T1000 (cell line): ENCODE measurements at places on chromosomes 12 and 14.
A peak's percentile ranks its signal among the peaks of the same experiment; 100 is the strongest.

- no peak for DNase-seq
Observed at GRCh38 chr14:94048691-94049624, 22.8 kb downstream of the OTUB2 start.

DNA sequence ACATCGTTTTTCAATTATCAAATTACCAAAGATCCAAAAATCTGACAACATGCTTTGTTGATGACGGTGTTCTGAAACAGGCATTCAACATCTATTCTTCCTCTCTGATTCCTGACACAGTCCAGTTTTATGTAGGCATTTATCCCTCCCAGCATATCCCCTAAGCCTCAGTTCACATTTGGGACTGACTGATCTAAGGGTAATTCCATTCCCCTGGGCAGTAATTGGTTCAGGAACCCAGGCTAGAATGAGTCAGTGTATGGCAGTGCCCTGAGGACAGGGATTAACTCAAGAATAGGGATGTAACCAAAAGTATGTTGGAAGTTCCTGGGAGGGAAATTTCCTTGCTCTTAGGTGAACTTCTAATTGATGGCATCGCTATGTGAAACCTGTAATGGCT is 10.3 kb upstream of the PCNX1 start:
- no peak for DNase-seq

DNA sequence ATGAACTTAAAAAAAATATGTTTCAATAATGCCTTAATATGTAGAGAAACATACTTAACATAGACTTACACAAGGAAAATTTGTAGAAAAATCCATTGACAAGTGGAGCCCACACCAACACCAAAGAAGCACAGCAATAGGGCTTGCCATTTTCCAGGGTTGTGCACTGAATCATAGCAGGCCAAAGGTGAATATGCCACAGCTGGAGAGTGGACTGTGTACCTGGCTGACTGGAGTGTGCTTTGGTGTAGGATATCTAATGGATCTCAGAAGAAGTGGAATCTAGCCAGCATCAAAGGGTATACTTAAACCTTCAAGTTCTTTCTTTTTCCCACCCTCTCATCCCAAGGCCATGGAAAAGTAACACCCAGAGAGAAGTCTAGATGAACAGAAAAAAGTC is 4.8 kb downstream of the RPL10L start:
- no peak for DNase-seq

GRCh38 chr12:121857322-121858246 is 1.1 kb downstream of the HPD start:
- no peak for DNase-seq

DNA sequence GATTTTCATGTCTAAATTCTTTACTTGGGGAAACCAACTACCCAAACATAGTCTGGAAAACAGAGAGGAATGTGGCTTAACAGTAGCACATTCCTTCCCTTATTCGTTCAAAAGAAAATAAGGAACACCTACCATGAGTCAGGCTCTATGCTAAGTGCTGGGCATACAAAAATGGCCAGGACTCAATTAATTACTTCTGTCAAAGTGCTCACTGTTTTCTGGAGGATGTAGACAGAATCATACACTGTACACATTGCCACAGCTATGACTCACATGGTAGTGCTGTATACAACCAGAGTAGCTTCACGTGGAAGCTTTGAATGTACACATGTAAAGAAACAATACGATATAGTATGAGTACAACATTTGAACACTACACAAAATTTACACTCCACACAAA is 50.1 kb downstream of the SLC25A21 start:
- no peak for DNase-seq

DNA sequence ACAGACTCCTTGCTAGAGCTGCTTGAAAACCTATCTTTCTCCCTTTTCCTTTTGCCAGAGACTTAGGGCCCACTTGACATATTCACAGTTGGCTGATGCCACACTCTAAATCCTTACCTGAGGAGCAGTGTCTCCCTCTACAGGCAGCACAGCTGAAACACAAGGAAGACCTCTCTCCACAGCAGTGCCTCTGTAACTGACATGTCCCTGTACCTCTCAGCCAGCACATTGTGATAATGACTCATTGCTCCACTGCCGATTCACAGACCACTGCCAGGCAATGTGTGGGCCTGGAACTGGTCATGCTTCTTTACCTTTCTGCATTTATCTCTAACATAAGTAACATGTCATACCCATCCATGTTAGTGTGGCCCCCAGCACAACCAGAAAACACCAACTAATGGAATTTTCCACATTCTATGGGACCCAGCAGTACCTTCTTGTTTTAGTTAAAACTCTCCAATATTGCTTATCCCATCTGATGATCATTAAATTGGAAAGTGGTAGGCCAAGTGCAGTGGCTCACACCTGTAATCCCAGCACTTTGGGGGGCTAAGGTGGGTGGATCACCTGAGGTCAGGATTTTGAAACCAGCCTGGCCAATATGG is 56.5 kb downstream of the GTF2A1 start:
- DNase-seq, result peak; percentile 42

GRCh38 chr14:76045773-76046172 is 60.2 kb downstream of the IFT43 start:
- DNase-seq, result no peak

DNA sequence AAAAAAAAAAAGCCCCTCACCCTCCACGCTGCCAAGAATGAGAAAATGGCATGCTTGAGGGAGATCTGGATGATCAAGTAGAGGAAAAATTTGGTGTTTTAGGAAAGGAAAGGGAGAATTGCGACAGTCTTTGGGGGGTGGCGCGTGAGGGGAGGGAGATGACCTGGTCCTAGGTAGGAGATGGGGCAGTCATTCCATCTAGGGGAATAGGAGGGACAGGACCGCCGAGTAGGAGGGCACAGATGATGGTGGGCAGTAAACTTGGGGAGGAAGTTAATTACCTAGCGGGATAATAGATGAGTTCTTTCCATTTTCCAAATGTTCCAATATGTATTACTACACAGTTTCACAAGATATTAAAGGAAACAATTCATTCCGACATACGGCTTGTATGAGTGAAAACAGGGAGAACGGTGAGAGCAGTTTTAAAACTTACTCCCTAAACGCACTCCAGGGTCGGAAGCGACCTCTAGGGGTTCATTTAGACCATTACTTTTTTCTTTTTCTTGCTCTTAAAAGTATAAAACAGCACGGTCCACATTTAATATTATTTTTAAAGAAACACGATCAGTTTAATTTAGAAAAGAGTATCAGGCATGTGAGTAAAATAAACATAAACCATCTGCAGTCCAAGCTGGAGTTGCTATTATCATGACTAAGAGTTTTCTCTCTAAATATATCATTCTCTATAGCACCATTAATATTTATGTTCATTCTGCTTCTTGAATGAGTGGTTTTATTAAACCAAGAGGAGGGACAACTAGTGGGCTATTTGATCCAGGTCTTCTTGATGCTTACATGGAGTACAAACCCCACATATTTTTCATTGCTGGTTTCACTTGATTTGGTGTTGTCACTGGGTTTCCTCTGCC is 3.0 kb upstream of the FNTB start:
- DNase-seq, result no peak

GRCh38 chr14:38224338-38224737 is 16.6 kb downstream of the SSTR1 start:
- DNase-seq, result no peak

- DNase-seq, result no peak
Observed at GRCh38 chr12:53338916-53339315, 2.8 kb upstream of the SP7 start.

- DNase-seq, result no peak
Observed at GRCh38 chr14:73176685-73177084, 40.4 kb downstream of the PSEN1 start.

DNA sequence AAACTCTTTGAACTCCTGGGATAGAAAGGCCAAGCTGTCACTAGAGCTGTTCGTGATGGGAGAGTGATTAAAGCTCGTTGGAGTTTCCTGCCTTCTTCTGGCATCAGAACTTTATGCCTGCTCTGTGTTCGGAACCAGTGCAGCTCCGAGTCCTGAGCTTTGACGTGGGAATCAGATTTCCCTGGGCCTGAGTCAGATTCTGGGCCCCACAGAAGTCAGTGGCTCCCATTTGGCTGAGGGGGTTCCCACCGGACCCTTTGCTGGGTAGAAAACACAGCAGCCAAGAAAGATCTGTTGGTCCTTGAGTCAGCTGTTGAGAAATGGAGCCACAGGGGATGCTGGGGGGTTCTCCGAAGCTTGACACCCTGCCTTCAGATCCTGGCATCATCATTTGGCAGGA is 238.0 kb downstream of the CHST11 start:
- DNase-seq, result no peak

GRCh38 chr12:56164345-56164729 is 6.2 kb downstream of the MYL6 start:
- no peak for DNase-seq

GRCh38 chr12:77124767-77125166 is 59.4 kb upstream of the E2F7 start:
- DNase-seq, result no peak

DNA sequence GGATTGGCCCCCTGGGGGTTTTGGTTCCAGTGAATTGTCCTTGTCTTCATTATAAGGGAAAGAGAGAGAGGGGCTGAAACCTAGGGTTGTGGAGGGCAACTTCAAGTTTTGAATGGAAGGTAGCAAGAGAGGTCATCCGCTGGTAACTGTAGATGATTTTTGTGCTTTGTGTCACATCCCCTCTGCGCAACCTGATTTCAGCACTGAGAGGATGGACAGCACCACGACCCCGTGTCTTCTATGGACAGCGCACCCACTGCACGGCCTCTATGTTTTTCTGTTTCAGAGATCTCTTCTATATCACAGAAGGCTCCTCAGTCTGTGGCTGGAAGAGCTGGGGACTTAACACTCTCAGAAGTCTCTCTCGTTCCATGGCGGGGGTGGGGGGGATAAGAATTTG is 127.0 kb upstream of the RPH3A start:
- DNase-seq, result no peak
